Activated CD4-positive, alpha-beta T cell treated with anti-CD3 and anti-CD28 coated beads, Interleukin-2, amount 50 U/mL, for 24 hours (primary cell): ENCODE measurements at places on chromosomes 16 and 17.

- DNase-seq, result no peak
These were observed 46.9 kb downstream of the RMI2 start for GRCh38 chr16:11392041-11392581.

- DNase-seq, result no peak
These were observed 82.8 kb upstream of the MED9 start for GRCh38 chr17:17393976-17394375.

DNA sequence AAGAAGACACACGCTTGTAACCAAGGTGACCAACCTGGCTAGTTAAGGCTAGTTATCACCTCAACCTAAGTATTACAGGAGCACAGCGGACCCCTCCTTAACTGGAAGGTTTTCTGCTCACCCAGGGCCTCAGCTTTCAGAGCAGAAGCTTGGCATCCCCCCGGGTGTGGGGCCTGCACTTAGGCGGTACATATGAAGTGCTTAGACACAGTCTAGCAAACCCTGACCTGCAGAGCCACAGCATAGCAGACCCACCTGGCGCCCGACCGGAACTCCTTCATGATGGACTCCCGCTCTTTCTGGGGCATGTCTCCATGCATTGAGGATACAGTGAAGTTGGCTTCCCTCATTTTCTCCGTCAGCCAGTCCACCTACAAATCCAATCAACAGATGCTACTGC lies 9.8 kb downstream of the EIF4A3 start:
- no peak for DNase-seq

DNA sequence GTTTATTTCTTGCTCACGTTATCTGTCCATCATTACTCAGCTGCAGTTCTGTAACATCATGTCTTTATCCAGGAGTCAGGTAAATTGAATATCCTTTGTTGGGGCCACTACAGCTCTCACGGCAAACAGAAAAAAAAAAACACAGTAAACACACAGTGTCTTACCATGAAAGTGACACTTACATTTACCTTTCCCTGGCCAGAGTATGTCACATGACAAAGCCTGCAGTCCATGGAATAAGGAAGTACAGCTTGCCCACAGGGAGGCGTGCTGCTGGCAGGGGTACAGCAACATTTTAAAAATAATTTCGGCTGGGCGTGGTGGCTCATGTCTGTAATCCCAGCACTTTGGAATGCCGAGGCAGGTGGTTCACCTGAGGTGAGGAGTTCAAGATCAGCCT lies 85.7 kb upstream of the HS3ST4 start:
- DNase-seq, result no peak

DNA sequence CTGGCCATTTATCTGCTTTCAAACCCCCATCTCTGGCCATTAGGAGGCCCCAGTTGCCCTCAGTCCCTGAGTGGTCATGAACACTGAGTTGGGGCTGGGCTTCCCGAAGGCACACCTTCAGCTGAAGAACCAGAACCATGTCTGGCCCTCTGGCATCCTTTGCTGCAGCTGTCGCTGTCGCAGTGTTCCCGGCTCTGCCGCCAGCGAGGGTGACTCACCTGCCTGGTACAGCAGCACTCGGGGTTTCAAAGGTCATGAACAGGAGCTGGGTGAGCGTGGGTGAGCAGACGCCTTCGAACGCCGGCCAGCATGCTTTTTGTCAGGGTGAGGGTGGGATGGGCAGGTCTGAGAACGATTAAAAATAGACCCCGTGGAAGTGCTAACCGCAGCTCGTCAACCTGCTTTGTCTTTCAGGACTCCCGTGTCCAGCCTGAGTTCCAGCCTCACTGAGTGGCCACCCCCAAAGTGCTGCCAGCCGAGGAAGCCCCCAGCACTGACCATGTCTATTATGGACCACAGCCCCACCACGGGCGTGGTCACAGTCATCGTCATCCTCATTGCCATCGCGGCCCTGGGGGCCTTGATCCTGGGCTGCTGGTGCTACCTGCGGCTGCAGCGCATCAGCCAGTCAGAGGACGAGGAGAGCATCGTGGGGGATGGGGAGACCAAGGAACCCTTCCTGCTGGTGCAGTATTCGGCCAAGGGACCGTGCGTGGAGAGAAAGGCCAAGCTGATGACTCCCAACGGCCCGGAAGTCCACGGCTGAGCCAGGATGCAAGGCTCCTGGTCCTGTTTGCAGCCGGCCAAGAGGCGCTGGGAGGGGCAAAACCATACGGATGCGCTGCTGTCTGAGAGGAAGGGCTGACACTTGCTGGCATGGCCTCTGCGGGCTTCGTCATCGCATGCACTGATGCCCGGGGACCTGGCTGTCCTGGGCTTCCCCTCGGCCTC lies 7.6 kb downstream of the SNN start:
- peak; percentile 33 for DNase-seq
